Endothelial cell of umbilical vein (primary cell): ENCODE measurements at places on chromosomes 7 and 10.

- no peaks in the 10 kb centered on the region for H3K36me3 ChIP-seq
- no peak overlapping the region for H3K4me3 ChIP-seq
- no peak for DNase-seq
- no peaks in the 10 kb centered on the region for H3K4me1 ChIP-seq
- H3K27ac ChIP-seq, result no peak overlapping the region
These were observed 66.4 kb downstream of the MGAM2 start for GRCh38 chr7:142177869-142178268.

DNA sequence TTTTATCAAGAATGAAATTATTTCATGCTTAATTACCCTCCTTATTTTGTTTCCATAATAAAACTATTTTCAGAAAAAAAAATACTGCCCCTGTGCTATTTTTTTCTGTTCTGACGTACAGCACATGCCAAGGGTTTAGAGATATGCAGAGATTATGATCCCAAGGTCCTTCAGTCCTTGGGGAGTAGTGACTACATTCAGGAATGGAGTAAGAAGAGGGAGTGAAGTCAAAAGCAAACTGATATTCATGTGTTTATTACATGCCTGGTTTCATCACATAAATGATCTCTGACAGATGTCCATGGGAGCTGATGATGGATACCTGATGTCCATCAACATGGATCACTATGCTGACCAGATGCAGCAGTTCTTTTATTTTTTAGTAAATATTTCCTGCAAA is 17.2 kb downstream of the AKAP9 start:
- peaks cover 11% of the 10 kb centered on the region for H3K4me1 ChIP-seq
- DNase-seq, result no peak
- H3K27ac ChIP-seq, result no peak overlapping the region
- H3K27me3 ChIP-seq, result no peaks in the 10 kb centered on the region
- H3K4me3 ChIP-seq, result no peak overlapping the region

- peak; percentile 31 for DNase-seq
- H3K27me3 ChIP-seq, result no peaks in the 10 kb centered on the region
- no peak overlapping the region for H3K27ac ChIP-seq
- H3K4me1 ChIP-seq, result no peaks in the 10 kb centered on the region
- H3K36me3 ChIP-seq, result no peaks in the 10 kb centered on the region
These were observed 75.1 kb downstream of the MAD1L1 start for GRCh38 chr7:2157473-2158279.

- H3K36me3 ChIP-seq, result no peaks in the 10 kb centered on the region
- peak; percentile 53 for DNase-seq
- H3K4me1 ChIP-seq, result peaks cover 21% of the 10 kb centered on the region
- H3K4me3 ChIP-seq, result peak overlapping the region; percentile 84
- peak overlapping the region; percentile 83 for H3K27ac ChIP-seq
- H3K27me3 ChIP-seq, result peaks cover 11% of the 10 kb centered on the region
These were observed 1.3 kb downstream of the PDZD8 start for GRCh38 chr10:117373823-117374505.
